ENCODE measurements at places on chromosomes 3 and 15. TPM values are rescaled to one million over a fixed set of nuclear protein-coding genes. Genes with fewer than 3 reads are reported as not detected.
A peak's percentile ranks its signal among the peaks of the same experiment; 100 is the strongest.

- DNase-seq, result no peak
These were observed 224.2 kb upstream of the TBL1XR1 start for GRCh38 chr3:177421481-177421785.

GRCh38 chr3:184299488-184300377 lies 692 bp downstream of the PSMD2 start:
- DNase-seq, result no peak

DNA sequence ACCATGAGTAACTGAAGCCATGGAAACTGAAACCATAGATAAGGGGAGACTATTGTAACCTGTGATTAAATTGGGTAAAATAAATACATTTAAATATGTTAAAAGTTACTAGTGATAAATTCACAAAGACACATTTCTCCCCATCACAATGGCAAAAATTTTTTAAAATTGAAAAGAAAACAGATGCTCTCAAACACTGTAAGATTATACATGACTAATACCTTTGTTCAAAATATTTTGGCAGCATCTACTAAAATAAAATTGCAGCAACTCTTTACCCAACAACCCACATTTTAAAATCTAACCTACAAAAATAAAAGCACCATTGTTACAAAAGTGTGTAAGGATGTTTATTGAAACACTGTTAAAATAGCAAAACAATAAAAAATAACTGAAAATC lies 93.3 kb downstream of the CLASP2 start:
- DNase-seq, result no peak

- no peak for DNase-seq
These were observed 53.4 kb downstream of the SRGAP3 start for GRCh38 chr3:9196020-9196419.

DNA sequence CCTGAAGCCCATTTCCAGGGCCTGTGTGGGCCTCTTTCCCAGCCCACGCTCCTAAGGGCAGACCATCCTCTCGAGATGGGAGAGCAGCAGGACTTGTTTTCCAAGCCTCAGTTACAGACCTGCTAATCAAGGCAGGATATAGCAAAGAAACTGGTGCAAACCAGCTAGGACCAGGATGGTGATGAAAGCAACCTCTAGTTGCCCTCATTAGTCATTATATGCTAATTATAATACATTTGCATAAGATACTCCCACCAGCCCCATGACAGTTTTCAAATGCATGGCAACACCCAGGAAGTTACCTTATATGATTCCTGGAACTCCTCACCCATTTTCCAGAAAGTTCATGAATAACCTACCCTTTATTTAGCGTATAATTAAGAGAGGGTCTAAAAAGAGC lies 34.4 kb upstream of the TRH start:
- DNase-seq, result no peak

DNA sequence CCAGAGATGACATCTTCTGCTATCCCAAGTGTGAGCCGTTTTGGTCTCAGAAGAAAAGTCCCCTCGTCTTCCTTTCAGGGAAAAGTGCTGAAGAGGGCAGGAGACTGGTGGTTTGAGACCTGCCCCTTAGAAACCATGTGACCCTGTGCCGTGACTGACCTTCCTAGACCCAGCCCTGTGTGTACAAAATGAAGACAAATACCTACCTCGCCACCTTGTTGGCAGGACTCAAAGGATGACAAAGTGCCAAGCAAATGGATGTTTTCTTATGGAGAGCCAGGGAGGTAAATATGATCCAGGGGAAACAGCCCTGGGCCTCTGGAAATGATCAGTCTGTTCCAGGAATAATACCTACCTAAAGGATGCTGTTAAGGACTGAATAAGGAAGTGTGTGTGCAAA lies 41.3 kb downstream of the FAM174B start:
- DNase-seq, result no peak

GRCh38 chr15:36430726-36431265 lies 148.6 kb upstream of the CDIN1 start:
- DNase-seq, result no peak

- no peak for DNase-seq
These were observed 27.6 kb downstream of the ABHD5 start for GRCh38 chr3:43718296-43718695.

DNA sequence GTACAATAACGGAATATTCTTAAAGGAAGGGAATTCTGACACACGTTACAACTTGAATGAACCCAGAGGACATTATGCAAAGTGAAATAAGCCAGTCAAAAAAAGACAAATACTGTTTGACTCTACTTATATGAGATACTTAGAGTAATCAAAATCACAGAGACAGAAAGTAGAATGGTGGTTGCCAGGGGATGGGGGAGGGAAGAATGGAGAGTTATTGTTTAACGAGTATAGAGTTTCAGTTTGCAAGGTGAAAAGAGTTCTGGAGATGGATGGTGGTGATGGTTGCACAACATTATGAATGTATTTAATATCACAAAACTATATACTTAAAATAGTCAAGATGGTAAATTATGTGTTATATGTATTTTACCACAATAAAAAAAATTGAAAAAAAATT lies 112.9 kb upstream of the ARHGEF3 start:
- no peak for DNase-seq

- no peak for DNase-seq
These were observed 44.1 kb downstream of the CTXND1 start for GRCh38 chr15:80207887-80208286.

DNA sequence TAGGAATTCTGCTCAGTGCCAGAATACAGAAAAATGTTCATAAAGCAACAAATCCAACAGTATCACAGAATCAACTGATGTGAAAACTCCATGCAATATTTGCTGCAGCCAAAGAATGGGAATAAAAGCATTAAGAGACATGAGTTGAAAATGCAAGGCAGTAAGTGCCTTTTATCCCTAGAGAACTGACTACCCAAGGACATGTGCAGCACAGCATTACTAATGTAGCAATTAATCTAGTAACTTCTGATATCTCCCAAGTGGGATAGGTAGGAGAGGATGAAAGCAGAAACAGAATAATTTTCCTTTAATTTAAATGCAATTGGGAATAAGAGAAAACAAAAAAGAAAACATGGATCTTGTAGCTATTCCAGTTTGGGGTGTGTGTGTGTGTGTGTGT lies 497.5 kb upstream of the CBLB start:
- DNase-seq, result no peak

DNA sequence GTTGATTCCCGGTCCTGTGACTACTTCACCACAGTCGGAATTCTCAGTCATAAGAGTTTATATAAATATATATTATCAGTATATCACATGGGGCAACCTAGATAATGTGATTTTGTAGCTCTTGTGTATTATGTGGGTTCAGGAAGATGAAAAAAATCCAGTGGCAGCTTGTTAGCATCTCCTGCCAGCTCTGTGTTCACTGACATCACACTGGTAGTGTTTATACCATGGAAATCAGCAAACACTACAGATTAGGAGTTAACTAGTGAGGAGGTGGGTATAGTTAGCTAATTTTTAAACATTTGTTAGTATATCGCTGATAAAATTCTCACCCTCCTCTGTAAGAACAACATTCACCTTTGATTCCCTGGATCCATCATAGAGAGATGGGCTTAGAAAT lies 44.5 kb upstream of the KCNMB2 start:
- DNase-seq, result no peak

DNA sequence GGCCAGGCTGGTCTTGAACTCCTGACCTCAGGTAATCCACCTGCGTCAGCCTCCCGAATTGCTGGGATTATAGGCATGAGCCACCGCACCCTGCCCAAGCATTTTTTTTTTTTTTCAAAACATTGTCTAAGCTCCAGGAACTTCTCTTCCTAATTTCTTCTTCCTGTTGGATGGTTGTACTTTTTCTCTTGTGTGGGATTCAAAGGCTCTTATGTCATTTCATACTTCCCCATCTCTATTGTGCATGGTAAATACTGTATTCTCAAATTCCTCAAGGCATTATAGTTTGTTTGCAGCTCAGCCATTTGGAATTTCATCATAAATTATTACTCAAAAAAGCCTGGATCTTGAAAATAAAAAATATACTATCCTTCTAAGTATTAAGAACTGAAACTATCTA lies 199.1 kb upstream of the GADL1 start:
- no peak for DNase-seq

- DNase-seq, result no peak
These were observed 24.9 kb upstream of the SENP5 start for GRCh38 chr3:196842567-196843434.

DNA sequence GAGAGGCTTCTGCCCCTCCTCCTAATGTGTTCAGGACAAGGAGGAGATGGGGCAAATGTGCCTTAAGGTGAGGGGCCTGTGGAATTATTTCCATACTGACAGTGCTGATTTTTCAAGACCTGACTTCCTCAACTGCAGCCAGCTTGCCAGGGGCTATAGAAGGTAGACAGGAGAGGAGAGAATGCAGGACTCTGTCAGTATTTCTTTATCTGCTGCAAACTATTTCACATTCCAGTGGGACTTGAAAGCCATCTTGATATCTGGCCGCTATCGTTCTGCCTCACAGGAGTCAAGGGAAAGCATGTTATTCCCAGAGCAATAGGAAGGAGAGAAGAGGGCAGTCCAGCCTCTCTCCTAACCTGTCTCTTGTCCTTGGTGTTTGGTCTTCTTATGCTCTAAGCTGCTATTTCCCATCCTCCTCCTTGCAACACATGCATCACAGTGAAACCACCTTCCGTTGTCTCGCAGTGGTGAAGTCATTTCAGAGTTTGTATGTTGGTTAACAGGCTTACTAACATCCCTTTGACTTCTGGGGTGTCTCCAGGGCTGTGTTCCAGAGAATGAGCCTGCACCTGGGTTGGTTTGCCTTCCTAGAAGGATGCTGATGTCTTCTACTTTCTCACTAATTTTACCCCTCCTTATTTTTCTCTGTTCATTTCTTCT lies 95.1 kb upstream of the MRPS22 start:
- DNase-seq, result no peak

DNA sequence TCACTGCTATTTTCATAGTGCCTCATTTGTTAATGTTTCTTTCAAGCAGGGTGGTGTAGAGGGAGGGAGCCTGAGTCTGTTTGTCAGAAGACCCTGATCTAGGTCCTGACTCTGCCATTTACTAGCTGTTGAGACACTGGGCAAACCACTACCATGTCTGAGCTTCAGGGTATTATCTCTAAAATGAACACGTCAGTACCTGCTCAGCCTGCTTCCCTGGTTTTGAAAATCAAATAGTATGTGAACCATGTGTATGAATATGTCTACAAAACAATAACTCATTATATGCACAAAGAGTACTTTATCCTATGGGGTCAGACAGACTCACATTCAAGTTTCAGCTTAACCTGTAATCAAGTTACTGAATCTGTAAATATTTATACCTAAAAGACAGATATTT lies 25.1 kb downstream of the SYNPR start:
- DNase-seq, result no peak

DNA sequence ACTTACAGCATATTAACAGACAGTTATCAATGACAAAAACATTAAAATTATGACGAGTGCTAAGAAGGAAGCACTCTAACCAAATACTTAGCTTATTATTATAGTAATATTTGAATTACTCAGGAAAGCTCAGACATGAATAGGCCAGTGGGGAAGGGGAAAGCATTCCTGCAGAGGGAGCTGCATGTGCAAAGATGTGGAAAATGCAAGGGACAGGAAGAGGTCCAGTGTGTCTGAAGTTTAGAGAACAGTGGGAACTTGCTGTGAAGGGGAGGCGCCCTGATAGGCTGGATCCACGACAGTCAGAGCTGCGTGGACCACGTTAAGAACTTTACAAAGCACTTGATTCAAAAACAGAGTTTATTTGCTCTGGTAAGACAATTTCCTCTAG lies 1.2 kb upstream of the SPICE1 start:
- no peak for DNase-seq

GRCh38 chr15:39497759-39498565 lies 82.9 kb upstream of the THBS1 start:
- DNase-seq, result no peak

- DNase-seq, result no peak
These were observed 40.5 kb upstream of the HES1 start for GRCh38 chr3:194095464-194095863.

DNA sequence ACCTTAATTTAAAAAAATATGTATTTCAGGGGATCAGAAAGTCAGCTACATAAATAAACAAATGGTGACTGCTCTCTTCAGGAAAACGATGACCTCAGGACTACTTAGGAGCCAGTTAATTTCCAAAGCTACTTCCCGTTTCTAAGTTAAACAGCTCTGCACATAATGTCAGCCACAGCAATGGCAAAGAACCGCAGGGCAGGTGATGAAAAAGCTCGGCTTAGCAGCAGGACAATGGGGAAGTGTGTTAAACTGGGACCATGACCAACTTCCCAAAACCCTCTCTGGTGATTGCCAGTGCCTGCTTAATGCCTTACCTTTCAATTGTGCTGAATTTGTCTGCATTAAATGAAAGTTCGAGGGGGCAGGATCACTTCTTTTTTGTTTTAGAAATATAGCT lies 258.9 kb downstream of the FHIT start:
- no peak for DNase-seq

GRCh38 chr3:152392272-152392880 lies 123.6 kb downstream of the MBNL1 start:
- no peak for DNase-seq

DNA sequence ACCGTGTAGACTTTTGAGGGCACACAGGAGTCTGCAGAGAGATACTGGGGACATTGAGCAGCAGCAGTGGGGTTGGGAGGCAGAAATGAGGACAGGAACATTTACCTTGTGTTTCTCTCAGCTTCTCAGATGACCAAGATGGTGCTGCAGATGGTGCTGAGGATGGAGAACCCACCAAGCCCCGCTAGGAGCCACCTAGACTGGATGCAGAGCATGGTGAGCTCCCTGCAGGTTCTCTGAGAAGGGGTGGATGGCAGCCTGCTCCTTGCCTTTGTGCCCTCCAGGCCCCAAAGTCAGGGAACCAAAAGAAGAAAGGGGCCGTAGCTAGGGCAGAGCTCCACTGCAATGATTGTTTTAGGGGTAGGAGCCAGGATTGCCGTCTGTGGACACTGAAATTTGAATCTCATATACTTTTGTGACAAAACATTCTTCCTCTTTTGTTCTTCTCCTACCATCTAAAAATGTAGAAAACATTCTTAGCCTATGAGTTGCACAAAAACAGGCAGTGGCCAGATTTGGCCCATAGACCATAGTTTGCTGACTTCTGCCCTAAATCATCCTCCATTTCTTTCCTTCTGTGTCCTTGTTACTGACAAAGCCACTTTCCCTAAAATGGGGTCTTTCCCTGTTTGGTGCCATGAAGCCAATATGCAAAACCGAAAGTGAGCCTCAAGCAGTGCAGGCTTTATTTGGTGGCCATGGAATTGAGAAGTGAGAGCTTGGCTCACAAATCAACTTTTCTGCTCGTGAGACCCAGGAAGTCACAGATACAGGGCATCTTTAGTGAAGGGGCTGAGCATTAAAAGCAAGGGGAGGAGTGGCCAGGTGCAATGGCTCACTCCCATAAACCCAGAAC lies 11.9 kb upstream of the MUC20 start:
- peak; percentile 24 for DNase-seq

- DNase-seq, result peak; percentile 98
These were observed 64.0 kb upstream of the AKAP13 start for GRCh38 chr15:85316244-85316934.

GRCh38 chr15:40240619-40241221 lies 1.9 kb downstream of the PAK6 start:
- DNase-seq, result no peak

Gene PRR20G
- not detected for polyA plus RNA-seq

Gene LDHAL6B
- not detected for polyA plus RNA-seq

Gene CP
- polyA plus RNA-seq, result 0.07 TPM

Gene CYP1A2
- not detected for polyA plus RNA-seq

Gene IQCF5
- not detected for polyA plus RNA-seq

Gene HIGD2B
- not detected for polyA plus RNA-seq

Gene THUMPD3
- polyA plus RNA-seq, result 18.2 TPM

Gene TRPM1
- 0.44 TPM for polyA plus RNA-seq

Gene MAP1A
- 54.0 TPM for polyA plus RNA-seq

Gene DUSP7
- 25.7 TPM for polyA plus RNA-seq

All from BJ (cell line).